ENCODE measurements at places on chromosomes 2 and 18.

- no peak for DNase-seq
Observed at GRCh38 chr18:30634249-30634648, 408.3 kb downstream of the DSC3 start.

DNA sequence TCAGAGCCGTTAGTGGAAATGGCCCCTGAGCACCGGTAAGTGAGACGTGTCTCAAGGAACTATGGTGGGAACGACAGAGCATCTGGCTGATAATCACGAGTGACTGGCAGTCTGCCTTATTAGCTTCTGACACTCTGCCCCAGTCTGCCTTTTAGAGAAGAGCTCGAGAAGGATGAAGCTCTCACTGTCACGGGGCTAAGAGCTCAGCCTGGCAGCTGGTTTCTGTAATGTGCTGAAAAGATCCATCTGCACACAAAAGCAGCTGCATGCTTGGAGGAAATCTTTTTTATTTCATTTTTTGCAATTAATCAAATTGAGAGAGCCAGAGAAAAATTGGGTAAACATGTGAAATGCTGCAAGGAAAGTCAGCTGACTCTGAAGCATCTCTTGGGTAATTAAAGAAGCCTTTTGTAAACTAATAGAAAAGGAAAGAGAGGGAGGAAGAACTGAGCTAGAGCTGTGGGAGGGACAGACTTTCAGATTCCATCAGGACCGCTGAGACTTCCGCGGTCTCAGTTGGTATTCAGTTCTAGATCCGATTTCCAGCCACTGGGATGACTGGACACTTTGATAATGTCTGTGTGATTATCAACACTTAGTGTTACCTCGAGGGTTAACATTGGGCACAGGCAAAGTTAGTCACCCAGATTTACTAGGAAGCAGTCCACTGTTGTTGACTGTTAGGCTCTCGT is 24.4 kb downstream of the MBP start:
- DNase-seq: peak; percentile 66

GRCh38 chr18:39359636-39360035 is 1794.0 kb upstream of the CELF4 start:
- no peak for DNase-seq

DNA sequence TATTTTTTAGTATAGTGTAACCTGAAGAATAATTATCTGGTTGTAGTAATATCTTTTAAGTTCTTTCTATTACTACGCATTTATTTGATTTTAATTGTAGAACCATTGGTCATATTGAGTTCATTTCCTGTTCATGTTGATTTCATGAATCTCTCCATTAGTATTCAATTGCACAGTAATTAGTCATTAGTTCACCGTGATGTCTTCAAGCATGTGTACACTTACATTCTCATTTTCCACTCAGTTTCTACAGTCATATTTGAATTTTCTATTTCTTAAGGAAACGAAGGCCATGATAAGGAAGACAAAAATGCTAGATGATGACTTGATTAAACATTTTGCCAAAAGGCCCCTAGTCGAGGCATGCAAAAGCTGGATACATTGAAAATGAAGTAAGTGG is 333.7 kb upstream of the FANCL start:
- no peak for DNase-seq

- DNase-seq: no peak
Observed at GRCh38 chr2:2699121-2699505, 368.0 kb upstream of the MYT1L start.

GRCh38 chr2:72716601-72717000 is 109.2 kb downstream of the EXOC6B start:
- DNase-seq: no peak

DNA sequence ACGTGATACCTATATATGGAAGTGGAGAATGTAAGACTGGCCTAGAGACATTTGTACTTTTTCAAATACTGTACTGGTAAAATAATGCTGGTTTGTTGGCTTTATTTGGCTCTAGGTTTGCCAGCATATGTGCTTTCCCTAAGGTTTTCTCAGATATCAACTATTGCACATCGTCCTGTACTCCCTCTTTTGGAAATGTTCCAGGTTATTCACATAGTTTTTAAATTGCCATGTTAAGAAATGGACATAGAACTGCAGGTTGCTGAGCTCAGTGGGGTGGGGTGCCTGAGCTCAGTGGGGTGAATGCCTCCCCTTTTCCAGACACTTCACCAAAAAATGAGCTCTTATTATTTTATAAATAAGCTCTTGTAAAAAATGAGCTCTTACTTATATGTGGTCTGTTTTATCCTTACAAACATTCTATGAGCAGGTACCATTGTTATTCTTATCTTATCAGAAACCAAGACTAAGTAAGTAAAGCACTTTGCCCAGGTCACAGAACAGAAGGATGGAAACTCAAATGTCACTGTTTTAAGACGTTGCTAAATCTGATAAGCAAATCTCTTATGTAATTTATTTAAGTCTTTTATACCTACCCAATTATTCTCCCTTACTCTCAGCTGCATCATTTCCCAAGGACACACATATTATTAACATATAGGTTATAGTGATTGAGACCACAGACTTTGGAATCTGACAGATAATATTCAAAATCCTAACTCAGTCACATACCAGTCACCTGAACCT is 99.0 kb downstream of the CPS1 start:
- DNase-seq: no peak

All from heart left ventricle (tissue), 16 donors.